ENCODE measurements at places on chromosomes 12 and 14.

- DNase-seq: no peak
Observed at GRCh38 chr12:87814625-87815024, 214.6 kb downstream of the C12orf50 start.

- DNase-seq: no peak
Observed at GRCh38 chr14:35504260-35504659, 29.7 kb upstream of the INSM2 start.

GRCh38 chr14:28742171-28742846 is 24.3 kb upstream of the FOXG1 start:
- no peak for DNase-seq

- DNase-seq: no peak
Observed at GRCh38 chr12:69007855-69008351, 74.9 kb upstream of the CPM start.

- DNase-seq: no peak
Observed at GRCh38 chr12:76936275-76937193, 57.7 kb upstream of the CSRP2 start.

DNA sequence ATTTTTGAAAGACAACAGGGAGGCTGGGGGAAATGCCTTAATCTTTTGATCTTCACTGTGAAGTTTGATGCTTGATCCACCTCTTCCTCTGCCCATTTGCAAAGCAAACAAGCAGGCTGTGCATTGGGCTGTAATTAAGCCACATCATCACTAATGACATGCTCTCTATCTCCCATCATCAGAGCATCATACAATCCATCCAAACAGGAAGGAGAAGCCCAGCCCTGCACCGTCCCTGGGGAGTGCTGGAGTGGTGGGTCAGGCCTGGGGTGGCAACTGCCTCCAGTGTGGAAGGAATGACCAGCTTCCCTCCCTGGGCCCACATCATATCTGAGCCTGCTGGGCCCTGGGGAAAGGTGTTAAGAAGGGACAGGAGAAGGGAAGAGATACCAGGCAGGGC is 6.9 kb upstream of the KRT74 start:
- no peak for DNase-seq

Data from EH (cell line).